ENCODE measurements at places on chromosomes 1 and 21.

GRCh38 chr1:201358596-201358995, 18.9 kb downstream of the TNNT2 start:
- DNase-seq = no peak

DNA sequence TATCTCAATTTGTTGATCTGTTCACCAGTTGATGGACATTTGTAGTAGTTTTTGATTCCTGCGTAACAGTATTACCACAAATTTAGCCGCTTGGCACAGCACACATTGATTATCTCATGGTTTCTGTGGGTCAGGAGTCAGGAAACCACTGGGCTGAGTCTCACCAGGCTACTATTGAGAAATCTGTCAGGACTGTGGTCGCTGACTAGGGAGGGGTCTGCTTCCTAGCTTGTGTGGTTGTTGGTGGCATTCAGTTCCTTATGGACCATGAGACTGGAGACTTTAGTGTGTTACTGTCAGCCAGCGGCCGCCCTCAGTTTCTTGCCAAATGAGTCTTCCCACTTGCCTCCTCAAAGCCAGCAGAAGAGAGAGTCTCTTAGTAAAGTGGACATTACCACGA, 9.8 kb downstream of the PEX14 start:
- DNase-seq = no peak

GRCh38 chr1:81023187-81023724, 777.5 kb upstream of the ADGRL2 start:
- DNase-seq = no peak

DNA sequence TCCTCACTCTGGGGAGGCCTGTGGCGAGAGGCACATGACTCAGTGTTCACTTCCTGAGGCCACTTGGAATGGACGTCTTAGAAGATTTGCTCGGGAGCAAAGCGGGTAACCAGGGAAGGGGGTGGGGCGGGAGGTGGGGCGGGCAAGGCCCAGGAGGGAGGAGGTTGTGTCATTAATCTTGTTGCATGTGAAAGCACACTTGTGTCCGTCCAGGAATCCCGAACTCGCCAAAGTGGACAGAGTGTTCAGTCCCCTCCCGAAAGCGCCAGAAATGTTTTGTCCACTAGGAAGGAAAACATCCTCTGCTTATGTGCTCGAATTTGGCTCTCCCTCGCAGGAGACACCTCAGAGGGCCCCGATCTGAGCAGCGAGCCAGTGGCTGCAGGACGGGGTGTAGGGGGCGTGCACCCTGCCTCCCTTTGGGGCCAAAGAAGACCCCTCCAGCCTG, 84.2 kb downstream of the SPSB1 start:
- no peak for DNase-seq

GRCh38 chr1:225427235-225428067, at the start of gene LBR:
Gene LBR (minus strand): TSS chr1:225428038. CDS start chr1:225424075, 3,963 bp downstream.
- DNase-seq = peak; percentile 36

GRCh38 chr1:82279241-82279640, 478.5 kb downstream of the ADGRL2 start:
- DNase-seq = no peak

- DNase-seq = no peak
Measured at GRCh38 chr21:37350472-37350871, 16.1 kb upstream of the DYRK1A start.

- no peak for DNase-seq
Measured at GRCh38 chr1:65247419-65248359, 61.7 kb upstream of the DNAJC6 start.

DNA sequence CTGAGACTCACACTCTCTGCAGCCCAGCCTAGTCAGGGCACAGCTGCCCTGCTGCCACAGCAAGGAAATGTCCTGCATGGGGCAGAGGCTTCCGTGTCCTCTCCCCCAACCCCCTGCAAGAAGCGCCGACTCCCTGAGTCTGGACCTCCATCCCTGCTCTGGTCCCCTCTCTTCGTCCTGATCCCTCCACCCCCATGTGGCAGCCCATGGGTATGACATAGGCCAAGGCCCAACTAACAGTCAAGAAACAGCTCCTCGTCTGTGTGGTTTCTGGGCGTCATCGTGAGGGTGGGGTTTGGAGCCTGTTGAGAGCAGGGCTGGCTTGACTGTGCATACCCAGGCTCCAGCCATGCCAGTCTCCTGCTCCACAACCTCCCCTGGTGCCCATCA, 19.5 kb downstream of the FAAH start:
- DNase-seq = no peak

- DNase-seq = peak; percentile 29
Measured at GRCh38 chr21:38897532-38898421, 92.0 kb downstream of the ETS2 start.

GRCh38 chr1:55311979-55312378, 96.8 kb upstream of the USP24 start:
- DNase-seq = no peak

- no peak for DNase-seq
Measured at GRCh38 chr1:30407865-30408580, 315.4 kb downstream of the MATN1 start.

- DNase-seq = no peak
Measured at GRCh38 chr1:113617438-113618141, 141.7 kb downstream of the PHTF1 start.

GRCh38 chr1:5507340-5507739, 484.9 kb downstream of the NPHP4 start:
- DNase-seq = no peak

DNA sequence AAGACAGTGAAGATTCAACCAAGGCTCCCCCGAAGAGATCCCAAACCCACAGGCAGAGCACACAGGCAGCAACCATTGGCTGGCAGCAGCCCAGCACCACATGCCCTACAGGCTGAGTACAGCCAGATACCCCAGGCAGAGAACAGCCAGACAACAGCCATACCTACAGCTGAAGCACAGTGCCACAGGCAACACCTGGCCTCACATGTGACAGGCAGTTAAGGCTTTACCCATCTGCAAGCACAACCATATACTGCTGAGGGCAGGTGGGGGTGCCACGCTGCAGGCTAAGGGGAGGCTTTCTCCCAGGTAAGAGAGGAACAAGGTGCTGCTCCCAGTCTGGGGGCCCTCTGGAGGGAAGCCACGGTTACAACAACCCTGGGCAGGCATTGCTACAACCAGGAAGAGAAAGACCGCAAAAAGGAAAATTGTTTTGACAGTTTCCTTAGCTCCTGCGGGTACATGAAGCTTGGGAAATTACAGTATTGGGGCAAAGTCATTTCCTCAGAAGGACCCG, 12.3 kb downstream of the CHIT1 start:
- DNase-seq = no peak

GRCh38 chr1:239302696-239303095, 83.7 kb upstream of the CHRM3 start:
- no peak for DNase-seq

GRCh38 chr1:35556484-35557117, 602 bp downstream of the KIAA0319L start:
- DNase-seq = no peak

DNA sequence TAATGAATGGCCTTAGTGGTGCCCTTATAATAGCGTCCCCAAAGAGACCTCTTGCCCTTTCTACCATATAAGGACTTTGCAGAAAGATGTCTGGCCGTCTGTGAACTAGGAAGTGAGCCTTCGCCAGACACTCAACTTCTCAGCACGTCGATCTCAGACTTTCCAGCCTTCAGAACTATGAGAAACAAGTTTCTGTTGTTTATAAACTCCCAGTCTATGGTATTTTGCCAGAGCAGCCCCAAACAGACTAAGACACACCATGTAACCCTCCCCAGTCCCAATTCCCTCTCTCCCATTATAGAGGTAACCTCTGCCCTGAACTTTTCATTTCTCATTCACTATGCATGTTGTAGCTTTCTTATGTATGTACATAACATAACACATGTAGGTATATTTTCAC, 55.7 kb downstream of the NID1 start:
- DNase-seq = no peak

DNA sequence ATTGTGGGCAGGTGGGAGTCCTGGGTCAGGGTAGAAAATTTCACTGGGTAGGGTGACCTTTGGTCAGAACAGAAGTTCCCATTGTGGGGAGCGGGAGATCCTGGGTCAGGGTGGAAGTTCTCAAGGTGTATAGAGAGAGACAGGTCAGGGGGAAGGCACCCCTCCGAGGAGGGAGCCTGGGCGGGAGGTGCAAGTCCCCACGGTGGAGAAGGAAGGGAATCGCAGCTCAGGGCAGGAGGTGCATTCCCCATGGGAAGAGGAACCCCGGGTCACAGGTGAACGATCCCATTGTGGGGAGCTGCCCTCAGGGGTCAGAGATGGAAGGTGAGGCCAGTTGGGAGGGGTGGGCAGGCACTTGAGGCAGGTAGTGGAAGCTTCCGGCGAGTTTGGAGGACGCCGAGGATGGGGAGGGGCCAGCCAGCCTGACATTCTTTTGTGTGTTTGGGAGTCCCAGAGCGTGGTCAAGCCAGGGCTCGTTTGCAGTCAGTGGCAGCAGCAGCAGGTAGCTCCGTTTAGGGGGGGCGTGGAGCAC, 637 bp downstream of the LYPLA2 start:
- DNase-seq = peak; percentile 26

GRCh38 chr1:205794011-205794730, 18.8 kb downstream of the SLC41A1 start:
- DNase-seq = no peak

DNA sequence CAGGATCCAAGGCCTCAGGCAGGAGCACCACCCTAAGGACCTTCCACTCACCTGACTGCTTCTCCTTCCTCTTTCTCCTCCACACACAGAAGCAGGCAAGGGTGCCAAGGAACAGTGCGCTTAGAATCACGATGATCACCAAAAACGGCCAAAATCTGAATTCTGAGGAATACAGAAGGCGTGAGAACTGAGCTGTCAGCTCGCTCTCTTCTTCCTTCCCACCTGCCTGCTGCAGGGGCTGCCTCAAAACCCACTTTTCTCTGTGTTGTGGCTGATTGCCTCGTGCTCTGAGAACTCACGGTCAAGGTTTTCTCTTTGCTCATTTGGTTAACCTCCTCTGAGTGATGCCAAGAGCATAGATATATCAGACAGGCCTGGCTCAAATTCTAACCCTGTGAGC, 23.8 kb downstream of the CD244 start:
- no peak for DNase-seq

DNA sequence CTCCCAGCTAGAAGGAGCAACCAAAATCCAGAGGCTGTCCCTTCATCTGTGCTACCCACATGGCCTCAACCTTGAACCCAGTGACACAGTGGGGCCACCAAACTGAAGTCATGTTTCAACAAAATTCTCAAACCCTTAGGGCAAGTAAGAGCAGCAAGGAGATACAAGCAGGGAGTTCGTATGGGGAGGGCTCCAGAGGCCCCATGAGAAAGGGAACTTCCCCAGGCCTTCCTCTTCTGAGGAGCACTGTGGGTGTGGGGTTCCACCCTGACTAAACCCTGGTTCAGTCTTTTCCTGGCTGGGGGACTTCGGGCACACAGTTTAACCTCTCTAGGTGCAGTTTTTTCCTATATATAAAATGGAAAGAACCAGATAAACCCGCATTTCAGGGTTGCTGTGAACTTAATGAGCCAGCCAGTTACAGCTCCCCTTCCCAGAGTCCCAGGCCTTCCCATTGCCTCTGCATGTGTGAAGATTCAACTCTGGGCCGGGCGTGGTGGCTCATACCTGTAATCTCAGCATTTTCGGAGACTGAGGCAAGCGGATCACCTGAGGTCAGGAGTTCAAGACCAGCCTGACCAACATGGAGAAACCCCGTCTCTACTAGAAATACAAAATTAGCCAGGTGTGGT, 8.0 kb upstream of the THEMIS2 start:
- no peak for DNase-seq
